AG10803 (cell line): ENCODE measurements at places on chromosomes 13 and 19.
A peak's percentile ranks its signal among the peaks of the same experiment; 100 is the strongest.

DNA sequence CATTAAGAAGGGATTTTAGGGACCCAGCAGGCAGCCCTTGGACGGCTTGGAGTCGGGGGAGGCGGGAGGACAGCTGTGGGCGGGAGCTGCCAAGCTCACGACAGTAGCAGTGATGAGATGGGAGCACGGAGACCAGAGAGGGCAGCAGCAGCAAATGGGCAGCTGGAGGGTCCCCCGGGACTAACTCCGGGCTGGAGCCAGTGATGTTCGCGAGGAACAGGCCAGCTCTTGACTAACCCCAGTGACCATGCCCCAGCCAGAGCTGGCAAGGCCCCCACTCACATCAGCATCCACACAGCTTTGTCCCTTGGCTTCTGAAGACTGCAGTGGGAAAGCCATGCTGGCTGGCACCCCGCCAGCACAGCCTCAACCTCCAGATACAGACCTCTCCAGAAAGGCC, 81.9 kb downstream of the RAB20 start:
- DNase-seq: no peak

DNA sequence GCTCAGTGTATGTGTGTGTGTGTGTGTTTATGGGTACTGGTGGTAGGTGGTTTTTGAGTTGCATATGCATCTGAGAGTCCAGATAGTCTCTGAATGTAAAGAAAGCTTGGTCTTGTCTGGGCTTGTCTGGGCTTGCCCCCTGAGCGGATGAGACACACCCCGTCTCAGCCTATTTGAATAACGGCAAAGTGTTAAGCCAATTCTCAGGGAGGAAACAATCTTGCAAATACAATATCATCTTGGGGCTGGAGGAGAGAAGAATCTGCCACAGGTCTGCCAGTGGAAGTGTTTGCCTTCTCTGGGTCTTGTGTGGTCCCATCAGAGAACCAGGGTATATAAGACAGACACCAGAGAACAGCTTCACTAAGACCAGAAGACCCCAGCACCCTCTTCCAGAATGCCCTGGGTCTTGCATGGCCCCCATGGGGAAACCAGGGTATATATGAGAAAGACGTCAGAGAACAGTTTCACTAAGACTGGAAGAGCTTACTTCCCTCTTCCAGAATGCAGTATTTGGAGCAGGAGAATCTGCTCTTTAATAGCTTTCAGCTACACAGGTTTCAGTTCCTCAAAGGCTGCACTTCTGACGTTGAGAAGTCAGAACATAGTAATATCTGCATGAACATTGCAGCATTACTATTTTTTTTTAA, 13.3 kb downstream of the CD70 start:
- DNase-seq: peak; percentile 7

- no peak for DNase-seq
Measured at GRCh38 chr13:22432690-22433089, 748.1 kb upstream of the SGCG start.

GRCh38 chr19:30063650-30064347, 121.8 kb downstream of the URI1 start:
- DNase-seq: no peak

GRCh38 chr13:106468207-106468606, 67.3 kb downstream of the EFNB2 start:
- DNase-seq: no peak
